Cardiac fibroblast (primary cell): ENCODE measurements at places on chromosomes 1 and 21.

GRCh38 chr21:34802180-34802899, 133.5 kb downstream of the CLIC6 start:
- DNase-seq, result peak; percentile 60

- no peak for DNase-seq
These were observed 42.8 kb upstream of the USP24 start for GRCh38 chr1:55257958-55258357.

GRCh38 chr1:147768101-147768500, 7.7 kb upstream of the GJA5 start:
- DNase-seq, result no peak

DNA sequence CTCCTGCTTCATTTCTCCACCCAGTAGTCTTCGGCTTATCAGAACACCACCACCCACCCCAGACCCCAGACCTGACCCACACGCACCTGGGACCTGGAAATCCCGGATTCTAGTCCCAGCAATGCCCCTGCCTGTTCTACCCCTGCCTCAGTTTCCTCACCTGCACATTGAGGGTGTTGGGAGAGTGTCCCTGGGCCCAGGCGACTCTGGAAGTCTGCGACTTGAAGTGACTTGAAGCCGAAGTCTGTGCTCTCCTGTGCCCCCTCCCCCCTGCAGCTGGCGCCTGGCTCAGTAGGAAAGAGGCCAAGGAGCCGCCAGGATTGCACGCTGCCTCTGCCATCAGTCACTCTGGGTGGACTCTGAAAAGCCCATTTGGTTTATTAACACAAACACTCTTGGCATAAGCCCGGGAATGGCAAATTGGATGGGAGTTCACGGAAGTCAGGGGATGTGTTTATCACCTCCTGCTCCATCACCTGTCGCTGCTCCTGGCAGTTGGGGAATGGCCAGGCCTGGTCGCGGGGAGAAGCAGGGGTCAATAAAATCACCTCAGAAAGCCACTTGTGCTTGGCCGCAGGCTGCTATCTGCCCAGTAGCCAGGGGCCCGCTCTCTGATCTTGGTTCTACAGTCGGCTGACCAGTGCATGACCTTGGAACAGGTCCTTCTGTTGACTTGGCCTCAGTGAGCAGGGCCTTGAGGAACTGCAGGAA, 132.7 kb downstream of the ACTL8 start:
- DNase-seq, result no peak

- DNase-seq, result no peak
These were observed 31.6 kb upstream of the TENT5C start for GRCh38 chr1:117574161-117574835.
